ENCODE measurements at places on chromosomes 7 and 10. TPM values are rescaled to one million over a fixed set of nuclear protein-coding genes. Genes with fewer than 3 reads are reported as not detected.

The OGA gene
- total RNA-seq = 107 TPM

The INSYN2A gene
- 0.19 TPM for total RNA-seq

The UNC5B gene
- 31.8 TPM for total RNA-seq

The MOGAT3 gene
- 0.82 TPM for total RNA-seq

DNA sequence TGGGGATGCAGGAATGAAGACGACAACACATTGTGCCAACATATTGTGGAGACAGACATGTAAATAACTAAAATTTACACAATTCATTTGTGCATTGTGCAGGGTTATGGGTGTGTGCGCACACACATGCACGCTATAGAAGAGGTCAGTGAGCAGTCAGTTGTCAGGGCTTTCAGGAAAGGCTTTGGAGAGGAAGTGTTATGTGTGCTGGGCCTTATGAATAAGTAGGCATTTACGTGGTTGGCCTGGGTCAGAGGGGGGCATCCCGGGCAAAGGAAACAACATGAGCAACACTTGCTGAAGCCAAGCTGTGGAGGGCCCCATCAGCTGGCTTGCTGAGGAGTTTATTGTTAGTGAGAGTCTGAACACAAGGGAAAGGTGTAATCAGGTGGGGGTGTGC lies 4.1 kb downstream of the PRXL2A start:
- no peak overlapping the region for H3K27ac ChIP-seq
- peaks cover 10% of the 10 kb centered on the region for H3K27me3 ChIP-seq
- no peak overlapping the region for H3K4me3 ChIP-seq
- peaks cover 4% of the 10 kb centered on the region for H3K4me1 ChIP-seq
- no peak for DNase-seq

GRCh38 chr7:98815313-98815712 lies 54.5 kb downstream of the TMEM130 start:
- no peaks in the 10 kb centered on the region for H3K4me1 ChIP-seq
- H3K27me3 ChIP-seq = no peaks in the 10 kb centered on the region
- DNase-seq = no peak
- H3K27ac ChIP-seq = no peak overlapping the region
- no peak overlapping the region for H3K4me3 ChIP-seq

GRCh38 chr7:112162142-112162766 lies 43.9 kb downstream of the DOCK4 start:
- H3K27me3 ChIP-seq = no peaks in the 10 kb centered on the region
- H3K4me3 ChIP-seq = no peak overlapping the region
- peak; percentile 73 for DNase-seq
- peaks cover 3% of the 10 kb centered on the region for H3K4me1 ChIP-seq

GRCh38 chr10:33303988-33304387 lies 30.5 kb downstream of the NRP1 start:
- no peak overlapping the region for H3K27ac ChIP-seq
- no peaks in the 10 kb centered on the region for H3K36me3 ChIP-seq
- peaks cover 1% of the 10 kb centered on the region for H3K4me1 ChIP-seq

GRCh38 chr7:129777195-129777844 lies 165.8 kb downstream of the NRF1 start:
- peaks cover 49% of the 10 kb centered on the region for H3K4me1 ChIP-seq
- DNase-seq = peak; percentile 67
- H3K27ac ChIP-seq = no peak overlapping the region
- peaks cover 55% of the 10 kb centered on the region for H3K27me3 ChIP-seq
- peak overlapping the region; percentile 61 for H3K4me3 ChIP-seq

DNA sequence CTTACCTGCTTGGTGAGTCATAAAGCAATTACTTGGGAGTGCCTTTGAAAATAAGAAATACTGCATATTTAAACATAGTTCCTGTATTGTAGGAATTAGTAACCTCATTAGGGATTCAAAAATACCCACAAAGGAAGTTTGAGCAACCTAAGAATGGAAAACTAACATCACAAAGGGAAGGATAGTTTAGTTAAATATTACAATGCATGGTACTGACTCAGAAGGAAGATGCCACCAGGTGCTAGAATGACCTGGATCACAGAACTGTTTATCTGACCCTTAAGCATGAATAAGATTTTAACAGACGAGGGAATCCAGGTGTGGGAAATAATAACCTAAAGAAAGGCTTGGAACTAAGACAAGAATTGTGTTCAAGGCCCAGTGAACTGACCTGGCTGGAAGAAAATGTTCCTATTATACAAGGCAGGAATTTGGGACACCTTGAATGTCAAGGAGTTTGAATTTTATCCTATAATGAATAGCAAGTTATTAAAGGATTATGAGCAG lies 106.4 kb downstream of the GSAP start:
- H3K4me3 ChIP-seq = no peak overlapping the region
- DNase-seq = no peak
- H3K36me3 ChIP-seq = no peaks in the 10 kb centered on the region
- no peak overlapping the region for H3K27ac ChIP-seq
- no peaks in the 10 kb centered on the region for H3K4me1 ChIP-seq

GRCh38 chr7:30604901-30605300 lies 10.2 kb downstream of the GARS1 start:
- H3K4me3 ChIP-seq = no peak overlapping the region
- no peaks in the 10 kb centered on the region for H3K4me1 ChIP-seq
- no peak overlapping the region for H3K27ac ChIP-seq
- peaks cover 28% of the 10 kb centered on the region for H3K36me3 ChIP-seq

DNA sequence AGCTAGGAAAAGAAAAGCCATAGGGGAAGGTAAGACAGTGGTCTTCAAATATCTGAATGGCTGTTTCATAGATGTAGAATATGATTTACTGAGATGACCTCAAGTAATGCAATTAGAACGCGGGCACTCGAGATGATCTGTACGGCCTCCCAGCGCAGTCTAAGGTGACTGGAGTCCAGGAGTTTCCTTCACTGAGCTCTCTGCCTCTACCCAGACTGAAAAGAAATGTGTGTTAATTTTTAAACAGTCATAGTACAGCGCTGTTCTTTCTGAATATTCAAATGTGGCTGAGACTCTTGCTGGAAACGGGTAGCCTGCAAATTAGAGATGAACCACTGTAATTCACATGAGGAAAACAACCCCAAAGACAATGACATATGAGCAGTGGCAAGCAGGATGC lies 562.4 kb upstream of the AUTS2 start:
- DNase-seq = no peak
- H3K36me3 ChIP-seq = no peaks in the 10 kb centered on the region
- no peak overlapping the region for H3K27ac ChIP-seq
- no peaks in the 10 kb centered on the region for H3K4me1 ChIP-seq

DNA sequence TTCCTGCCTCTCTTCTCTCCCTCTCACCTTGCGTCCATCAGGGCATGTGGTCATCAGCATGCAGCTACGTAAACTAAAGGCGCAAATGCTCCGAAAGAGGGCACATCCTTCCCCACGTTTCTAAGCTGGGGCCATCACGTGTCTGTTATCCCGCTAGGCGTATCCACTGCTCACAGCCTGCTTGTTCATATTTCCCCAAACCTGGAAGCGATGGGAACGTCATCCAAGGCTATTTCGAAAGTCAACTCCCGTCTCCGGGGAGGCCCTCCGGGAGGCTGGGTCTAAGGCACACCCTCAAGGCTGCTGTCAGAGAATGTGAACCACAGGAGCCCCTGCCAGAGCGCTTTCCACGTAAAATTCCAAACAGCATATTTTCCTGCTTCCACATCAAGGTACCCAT lies 199.2 kb downstream of the DIP2C start:
- H3K4me1 ChIP-seq = peaks cover 7% of the 10 kb centered on the region
- no peak overlapping the region for H3K4me3 ChIP-seq
- no peaks in the 10 kb centered on the region for H3K27me3 ChIP-seq
- no peaks in the 10 kb centered on the region for H3K36me3 ChIP-seq
- DNase-seq = no peak

- H3K27ac ChIP-seq = no peak overlapping the region
- H3K27me3 ChIP-seq = peaks cover 1% of the 10 kb centered on the region
- H3K36me3 ChIP-seq = no peaks in the 10 kb centered on the region
- no peak overlapping the region for H3K4me3 ChIP-seq
- DNase-seq = no peak
Observed at GRCh38 chr7:20514364-20514763, 101.1 kb upstream of the ABCB5 start.

DNA sequence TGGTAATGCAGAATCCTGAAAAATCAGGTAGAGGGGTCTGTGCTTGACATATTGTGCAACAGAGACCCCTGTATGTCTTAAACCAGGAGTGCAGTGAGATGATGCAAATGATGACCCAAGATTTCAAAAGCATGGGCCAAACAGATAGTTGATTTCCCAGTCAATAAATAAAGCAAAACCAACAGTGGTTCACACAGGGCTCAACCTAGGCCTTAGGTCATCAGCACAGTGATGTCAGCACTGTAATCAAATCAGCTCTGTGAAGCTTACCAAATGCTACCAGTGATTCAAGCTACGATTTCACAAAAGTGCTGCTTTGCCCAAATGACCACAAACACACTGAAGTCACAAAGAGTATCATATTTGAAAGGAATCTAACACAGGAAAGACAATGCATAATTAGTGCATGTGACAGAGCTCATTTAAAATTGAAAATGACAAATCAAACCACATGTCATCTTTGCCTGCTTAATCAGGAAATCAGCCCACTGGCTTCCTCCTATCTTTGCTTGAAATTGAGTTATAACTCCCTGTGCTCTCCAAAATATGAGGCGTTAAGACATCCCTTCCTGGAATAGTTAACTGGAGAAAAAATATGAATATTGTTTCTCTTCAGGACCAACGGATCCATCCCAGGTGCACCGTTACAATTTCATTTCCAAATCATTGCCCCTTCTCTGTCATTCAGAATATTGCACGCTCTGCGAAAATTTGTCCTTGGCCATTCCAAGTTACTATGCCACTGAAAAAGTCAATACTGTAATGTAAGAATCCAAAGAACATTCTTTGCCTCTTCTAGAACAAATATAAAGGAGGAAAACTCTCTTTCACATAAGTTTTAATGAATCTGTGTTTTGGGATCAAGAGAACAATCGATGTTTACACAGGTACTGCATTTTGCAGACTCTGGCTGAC lies 41.9 kb upstream of the ASL start:
- no peak for DNase-seq
- no peaks in the 10 kb centered on the region for H3K27me3 ChIP-seq
- H3K4me1 ChIP-seq = no peaks in the 10 kb centered on the region
- H3K36me3 ChIP-seq = no peaks in the 10 kb centered on the region
- H3K4me3 ChIP-seq = no peak overlapping the region

DNA sequence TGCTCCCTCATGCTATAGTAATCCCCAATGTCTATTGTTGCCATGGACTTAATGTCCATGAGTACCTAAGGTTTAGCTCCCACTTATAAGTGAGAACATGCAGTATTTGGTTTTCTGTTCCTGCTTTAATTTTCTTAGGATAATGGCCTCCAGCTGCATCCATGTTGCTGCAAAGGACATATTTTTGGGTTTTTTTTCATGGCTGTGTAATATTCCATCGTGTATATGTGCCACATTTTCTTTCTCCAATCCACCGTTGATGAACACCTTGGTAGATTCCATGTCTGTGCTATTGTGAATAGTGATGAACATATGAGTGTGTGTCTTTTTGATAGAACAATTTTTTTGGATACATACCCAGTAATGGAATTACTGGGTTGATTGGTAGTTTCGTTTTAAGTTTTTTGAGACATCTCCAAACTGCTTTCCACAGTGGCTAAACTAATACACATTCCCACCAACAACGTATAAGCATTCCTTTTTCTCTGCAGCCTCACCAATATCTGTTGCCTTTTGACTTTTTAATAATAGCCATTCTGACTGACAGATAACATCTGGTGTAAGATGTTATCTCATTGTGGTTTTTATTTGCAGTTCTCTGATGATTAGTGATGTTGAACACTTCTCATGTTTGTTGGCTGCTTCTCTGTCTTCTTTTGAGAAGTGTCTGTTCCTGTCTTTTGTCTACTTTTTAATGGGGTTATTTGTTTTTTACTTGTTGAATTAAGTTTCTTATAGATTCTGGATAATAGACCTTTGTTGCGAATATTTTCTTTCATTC lies 68.8 kb upstream of the IFRD1 start:
- no peak overlapping the region for H3K4me3 ChIP-seq
- H3K27ac ChIP-seq = no peak overlapping the region
- H3K27me3 ChIP-seq = no peaks in the 10 kb centered on the region
- no peaks in the 10 kb centered on the region for H3K36me3 ChIP-seq

DNA sequence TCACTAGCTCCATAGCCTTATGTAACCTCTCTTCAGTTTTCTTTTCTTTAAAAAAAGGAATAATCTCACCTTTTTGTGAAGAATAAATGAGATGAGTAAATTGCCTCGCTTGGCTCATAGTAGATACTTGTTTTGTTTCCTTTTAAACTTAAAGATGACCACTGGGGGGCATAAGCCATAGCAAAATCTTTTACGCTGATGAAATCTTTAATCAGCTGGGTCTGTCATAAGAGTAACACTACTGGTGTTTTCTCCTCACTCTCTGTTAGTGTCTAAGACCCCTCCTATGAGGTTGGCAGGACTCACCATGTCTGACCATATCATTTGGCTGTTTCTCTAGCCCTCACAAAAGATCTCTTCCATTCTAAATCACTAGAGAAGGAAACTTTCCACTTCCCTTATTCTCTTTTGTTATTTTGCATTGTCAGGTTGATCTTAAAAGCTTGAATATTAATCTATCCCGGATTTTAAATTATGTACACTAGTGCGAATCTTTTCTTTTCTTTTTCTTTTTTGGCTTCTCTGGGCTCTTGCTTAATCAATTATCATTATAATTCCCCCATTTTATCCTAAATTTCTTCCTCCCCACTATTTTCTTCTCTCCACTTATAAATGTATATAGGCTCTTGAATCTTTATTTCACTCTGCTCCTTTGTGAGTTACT lies 12.5 kb downstream of the STAG3 start:
- H3K36me3 ChIP-seq = no peaks in the 10 kb centered on the region
- no peak overlapping the region for H3K27ac ChIP-seq
- DNase-seq = no peak
- no peaks in the 10 kb centered on the region for H3K4me1 ChIP-seq
- no peaks in the 10 kb centered on the region for H3K27me3 ChIP-seq

DNA sequence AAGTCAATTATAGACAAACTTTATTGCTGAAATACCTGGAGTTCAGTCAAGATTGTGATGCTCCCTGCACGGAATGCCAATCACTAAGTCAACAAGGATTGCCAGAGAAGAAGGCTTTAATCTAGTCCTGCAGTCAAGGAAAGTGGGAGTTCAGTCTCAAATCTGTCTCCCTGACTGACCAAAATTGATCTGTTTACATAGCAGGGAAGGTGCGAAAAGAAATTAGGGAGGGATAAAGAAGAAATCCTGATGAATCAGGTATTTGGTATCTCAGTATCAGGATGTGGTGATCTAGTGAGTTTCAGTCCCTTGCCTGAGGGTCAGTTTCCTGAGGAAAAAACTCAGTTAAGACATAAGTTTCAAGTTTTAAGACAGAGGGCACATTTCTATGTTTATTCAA lies 2.1 kb upstream of the AKR1D1 start:
- no peak overlapping the region for H3K27ac ChIP-seq
- H3K27me3 ChIP-seq = no peaks in the 10 kb centered on the region
- H3K4me1 ChIP-seq = no peaks in the 10 kb centered on the region
- H3K4me3 ChIP-seq = no peak overlapping the region
- DNase-seq = no peak
- peaks cover 10% of the 10 kb centered on the region for H3K36me3 ChIP-seq
